ENCODE measurements at places on chromosomes 5 and 9. TPM values are rescaled to one million over a fixed set of nuclear protein-coding genes. Genes with fewer than 3 reads are reported as not detected.

The FAM221B gene
- 0.41 TPM for polyA plus RNA-seq

The BARHL1 gene
- polyA plus RNA-seq = 0.12 TPM

The C6 gene
- 1.0 TPM for polyA plus RNA-seq

The SIT1 gene
- 0.33 TPM for polyA plus RNA-seq

The CCL19 gene
- polyA plus RNA-seq = 0.19 TPM

The ADAMTS6 gene
- polyA plus RNA-seq = 1.5 TPM

The IL33 gene
- polyA plus RNA-seq = 8.4 TPM

DNA sequence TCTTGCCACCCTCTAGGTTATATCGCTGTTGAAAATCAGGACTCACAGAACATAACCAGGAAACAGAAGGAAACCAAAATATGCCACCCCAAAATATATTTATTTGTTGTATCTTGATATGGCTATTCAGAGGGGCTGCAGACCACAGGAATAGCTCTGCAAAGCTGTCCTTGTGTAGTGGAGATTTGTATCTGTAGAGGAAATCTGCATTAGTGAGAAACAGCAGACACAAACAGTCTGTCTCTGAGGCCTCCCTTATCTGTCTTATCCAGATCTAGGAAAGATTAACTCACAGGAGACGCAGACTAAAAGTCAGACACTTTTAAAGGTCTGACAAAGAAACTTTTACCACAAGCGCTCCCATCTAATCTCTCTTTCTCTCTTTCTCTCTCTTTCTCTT lies 54.1 kb upstream of the CEMIP2 start:
- DNase-seq = no peak

- DNase-seq = no peak
These were observed 65.2 kb upstream of the ADRA1B start for GRCh38 chr5:159851053-159851452.

- no peak for DNase-seq
These were observed 184.5 kb upstream of the TLE4 start for GRCh38 chr9:79387101-79387835.

GRCh38 chr5:141199359-141200235 lies at the start of gene PCDHB11:
TSS of gene PCDHB11 (plus strand) at chr5:141199627. CDS start at chr5:141199775, 148 bp downstream.
- DNase-seq = no peak

- no peak for DNase-seq
These were observed 42.8 kb upstream of the FABP6 start for GRCh38 chr5:160186480-160186879.

GRCh38 chr5:68084396-68084795 lies 131.2 kb upstream of the PIK3R1 start:
- no peak for DNase-seq

DNA sequence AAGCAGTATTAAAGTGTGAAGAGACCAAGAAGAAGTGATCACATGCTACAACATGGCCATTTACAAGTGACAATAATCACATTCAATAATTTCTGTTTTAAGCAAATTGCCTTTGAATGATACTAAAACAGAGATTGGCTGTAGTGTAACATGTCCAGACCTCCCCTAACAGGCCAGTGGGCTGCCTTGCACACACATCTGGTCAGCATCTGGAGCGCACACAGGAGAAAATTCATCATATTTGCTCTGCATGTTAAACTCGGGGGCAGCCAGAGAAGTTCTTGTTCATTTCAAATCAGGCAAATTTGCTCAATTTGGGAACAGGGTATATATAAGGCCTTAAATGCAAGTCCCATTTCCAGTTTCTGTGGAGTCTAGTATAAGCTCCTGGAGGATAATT lies 111.1 kb upstream of the FBXL7 start:
- no peak for DNase-seq

DNA sequence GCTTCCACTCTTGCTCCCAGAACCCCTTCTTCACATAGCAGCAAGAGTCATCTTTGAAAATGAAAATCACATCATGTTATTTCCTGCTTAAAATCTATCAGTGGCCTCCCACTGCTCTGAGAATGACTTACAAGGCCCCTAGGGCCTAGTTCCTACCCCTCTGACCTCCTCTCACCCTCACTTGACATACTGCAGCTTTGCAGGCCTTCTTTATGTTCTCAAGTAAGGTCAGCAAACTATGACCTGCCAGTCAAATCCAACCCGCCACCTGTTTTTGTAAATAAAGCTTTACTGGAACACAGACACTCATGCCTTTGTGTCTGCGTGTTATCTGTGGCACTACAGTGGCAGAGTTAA lies 185.7 kb downstream of the NR3C1 start:
- DNase-seq = no peak

- DNase-seq = no peak
These were observed 17.5 kb upstream of the F2RL1 start for GRCh38 chr5:76801159-76801802.

DNA sequence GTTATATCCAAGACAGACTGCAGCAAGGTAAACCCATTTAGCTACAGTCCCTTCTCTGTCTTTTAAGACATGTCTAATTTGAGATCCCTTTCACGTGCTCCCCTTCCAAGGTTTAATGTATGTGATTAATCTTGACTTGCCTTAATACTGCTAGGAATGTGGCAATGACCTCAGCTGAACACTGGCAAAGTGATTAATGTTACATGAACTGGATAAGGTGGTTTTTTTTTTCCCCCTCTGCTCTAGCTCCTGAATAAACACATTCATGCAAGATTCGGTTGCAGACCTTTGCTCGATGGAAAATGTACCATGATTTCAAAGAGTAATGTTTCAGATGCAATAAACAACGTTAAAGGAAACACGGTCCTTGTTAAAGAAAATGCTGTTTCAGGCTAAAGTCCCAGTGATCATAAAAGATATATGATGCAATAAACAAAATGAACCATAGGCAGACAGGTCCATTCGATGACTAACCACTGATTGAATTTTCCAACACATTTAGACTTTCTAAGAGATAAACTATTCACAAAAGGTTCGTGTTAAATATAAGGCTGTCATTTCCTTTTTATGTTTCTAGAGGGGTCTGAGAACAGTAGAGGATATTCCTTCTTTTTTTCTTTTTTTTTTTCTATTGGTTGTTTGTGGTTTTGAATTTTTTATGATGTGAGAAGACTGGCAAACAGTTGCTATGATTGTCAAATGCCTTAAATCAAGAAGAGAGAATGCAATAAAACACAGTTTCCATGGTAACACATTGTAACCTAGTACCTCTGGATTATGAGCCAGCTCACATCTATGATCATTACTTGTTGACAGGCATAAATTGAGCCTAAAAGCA lies 44.7 kb upstream of the ZNF608 start:
- DNase-seq = peak; percentile 87

DNA sequence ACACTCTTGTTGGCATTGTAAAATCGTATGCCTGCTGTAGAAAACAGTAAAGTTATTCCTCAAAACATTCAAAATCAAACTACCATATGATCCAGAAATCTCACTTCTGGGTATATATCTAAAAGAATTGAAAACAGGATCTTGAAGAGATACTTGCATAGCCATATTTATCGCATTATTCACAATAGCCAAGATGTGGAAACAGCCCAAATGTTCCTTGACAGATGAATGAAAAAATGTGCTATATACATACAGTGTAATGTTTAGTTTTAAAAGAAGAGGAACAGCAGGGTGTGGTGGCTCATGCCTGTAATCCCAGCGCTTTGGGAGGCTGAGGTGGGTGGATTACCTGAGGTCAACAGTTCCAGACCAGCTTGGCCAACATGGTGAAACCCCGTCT lies 234.1 kb upstream of the DAB2 start:
- no peak for DNase-seq

GRCh38 chr9:122777935-122778627 lies 10.7 kb upstream of the OR5C1 start:
- DNase-seq = no peak

GRCh38 chr5:168885324-168886120 lies 306.4 kb upstream of the PANK3 start:
- DNase-seq = no peak

- no peak for DNase-seq
These were observed 23.0 kb upstream of the TMOD1 start for GRCh38 chr9:97478301-97478981.

DNA sequence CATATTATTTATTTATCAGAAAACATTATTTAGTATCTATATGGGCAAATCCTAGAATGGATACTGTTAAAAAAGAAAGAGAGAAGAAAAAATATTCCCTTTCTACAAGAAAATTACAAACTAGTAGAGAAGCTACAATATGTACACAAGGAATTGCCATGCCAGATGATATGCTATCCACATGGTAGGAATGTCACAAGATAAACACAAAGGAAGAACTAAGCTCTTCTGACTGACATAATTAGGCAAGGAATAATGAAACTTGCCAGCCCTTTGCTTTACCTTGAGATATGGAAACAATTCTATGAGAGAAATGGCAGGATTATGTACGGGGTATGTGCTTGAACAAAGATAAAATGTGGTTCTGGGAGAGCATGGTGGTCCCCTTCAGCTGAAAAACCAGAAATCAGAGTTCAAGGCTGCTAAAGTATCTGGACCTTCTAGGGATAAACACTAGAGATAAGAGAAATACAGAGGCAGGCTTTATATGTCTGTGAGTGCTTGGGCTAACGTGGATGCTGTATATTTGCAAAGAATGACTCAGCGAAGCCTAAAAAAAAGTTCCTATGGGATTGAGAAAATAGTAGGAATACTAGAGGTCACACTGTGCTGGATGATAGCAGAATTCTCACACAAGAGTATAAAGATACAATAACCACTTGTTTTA lies 451.6 kb downstream of the TLE1 start:
- no peak for DNase-seq

DNA sequence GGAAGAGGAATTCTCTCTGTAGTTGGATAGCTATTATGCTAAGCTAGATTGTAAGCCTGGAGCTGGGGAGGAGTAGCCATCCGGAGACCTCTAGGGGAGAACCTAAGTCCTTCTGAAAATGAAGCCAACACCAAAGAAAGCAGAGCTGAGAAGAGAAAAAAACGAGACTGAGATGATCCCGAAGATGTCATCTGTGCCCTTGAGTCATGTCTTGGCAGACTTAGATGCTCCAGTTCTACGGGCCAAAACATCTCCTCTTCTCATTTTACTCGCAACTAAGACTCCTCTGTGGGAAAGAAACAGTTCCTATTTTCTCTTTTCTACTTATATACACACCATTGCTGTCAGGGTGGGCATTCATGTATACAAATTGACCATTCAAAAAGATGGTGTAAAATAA lies 34.3 kb upstream of the ADCY2 start:
- no peak for DNase-seq
